ENCODE measurements at places on chromosomes 3 and 15.

DNA sequence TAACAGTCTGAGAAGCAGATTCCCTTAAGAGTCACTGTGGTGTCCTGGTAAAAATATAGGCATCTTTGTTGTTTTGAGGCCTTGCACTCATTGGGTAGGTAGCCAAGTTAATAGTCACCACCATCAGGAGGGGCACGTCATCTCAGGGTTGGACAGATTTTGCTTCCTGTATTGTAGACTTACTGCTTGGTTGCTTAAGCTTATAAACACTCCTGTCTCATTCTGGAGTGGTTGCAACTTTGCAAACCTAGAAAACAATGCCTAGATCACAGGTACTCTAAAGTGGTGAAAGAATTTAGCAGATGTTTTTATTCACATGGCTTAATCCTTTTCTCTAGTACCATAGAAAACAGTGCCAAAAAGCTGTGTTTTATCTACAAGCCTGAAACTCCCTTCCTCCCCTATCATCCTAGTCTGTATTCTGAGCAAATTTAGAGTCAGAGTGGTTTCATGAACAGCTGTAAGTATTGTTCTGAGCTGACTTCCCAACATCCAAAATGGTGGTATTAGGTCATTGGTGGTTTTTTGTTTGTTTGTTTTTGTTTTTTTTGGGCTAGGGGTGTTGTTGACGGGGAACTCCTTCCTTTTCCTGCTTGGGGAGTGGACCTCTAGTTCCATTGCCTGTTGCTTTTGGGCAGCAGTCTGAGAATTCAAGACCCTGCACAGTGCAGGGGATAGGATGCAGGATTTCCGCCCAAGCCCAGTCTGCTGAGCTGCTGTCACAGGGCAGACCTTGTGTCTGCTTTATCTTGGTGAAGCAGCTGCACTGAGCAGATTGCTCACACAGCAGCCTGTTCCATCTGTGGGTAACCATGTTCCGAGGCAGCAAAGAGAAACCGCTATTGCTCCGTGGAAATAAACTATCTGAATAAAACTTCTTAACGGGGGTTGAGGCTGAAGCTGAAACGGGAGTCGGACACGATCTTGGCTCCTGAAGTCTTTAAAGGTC, 202.0 kb downstream of the AKAP13 start:
- DNase-seq = peak; percentile 51

- no peak for DNase-seq
Observed at GRCh38 chr3:24498391-24498790, 3.7 kb upstream of the THRB start.

DNA sequence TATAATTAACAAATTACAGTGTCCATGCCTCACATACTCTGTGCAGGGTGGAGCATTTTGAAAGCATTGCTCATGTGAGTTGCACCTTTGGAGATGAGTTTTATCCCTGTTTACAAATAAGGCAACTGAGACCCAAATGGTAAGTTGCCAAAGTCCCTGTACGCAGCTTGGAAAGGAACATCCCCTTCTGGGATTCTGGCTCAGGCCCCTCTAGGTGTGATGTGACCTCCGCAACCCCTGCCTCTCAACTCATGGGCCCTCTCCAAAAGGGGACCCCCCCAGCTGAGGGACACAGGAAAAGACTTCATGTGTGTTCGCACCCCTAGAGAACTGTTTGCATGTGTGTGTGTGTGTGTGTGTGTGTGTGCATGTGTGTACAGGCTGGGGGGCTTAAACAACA, 25.3 kb downstream of the PRR20G start:
- DNase-seq = no peak

GRCh38 chr15:90090226-90090848, 11.9 kb downstream of the IDH2 start:
- no peak for DNase-seq

GRCh38 chr15:60534546-60534945, 55.6 kb upstream of the ICE2 start:
- no peak for DNase-seq

- no peak for DNase-seq
Observed at GRCh38 chr3:136263251-136263650, 13.1 kb downstream of the PCCB start.

GRCh38 chr3:100759950-100760349, 50.7 kb downstream of the TFG start:
- no peak for DNase-seq

DNA sequence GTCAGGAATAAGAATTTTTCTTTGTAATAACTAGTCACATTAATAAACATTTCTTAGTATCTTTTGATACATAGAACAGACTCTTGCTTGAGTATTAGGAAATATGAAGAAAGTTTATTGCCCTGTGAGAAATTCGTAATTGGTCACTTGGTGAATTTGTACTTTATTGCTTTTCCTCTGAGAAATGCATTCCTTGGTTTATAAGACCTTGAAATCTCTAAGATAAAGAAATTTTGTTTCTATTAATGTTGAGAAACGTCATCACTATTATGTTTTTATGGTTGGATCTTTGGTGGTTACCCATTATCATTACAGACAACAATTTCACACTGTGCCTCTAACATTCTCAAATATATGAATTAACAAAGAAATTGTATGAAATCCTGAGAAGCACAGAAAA, 652.0 kb upstream of the NECTIN3 start:
- DNase-seq = no peak

DNA sequence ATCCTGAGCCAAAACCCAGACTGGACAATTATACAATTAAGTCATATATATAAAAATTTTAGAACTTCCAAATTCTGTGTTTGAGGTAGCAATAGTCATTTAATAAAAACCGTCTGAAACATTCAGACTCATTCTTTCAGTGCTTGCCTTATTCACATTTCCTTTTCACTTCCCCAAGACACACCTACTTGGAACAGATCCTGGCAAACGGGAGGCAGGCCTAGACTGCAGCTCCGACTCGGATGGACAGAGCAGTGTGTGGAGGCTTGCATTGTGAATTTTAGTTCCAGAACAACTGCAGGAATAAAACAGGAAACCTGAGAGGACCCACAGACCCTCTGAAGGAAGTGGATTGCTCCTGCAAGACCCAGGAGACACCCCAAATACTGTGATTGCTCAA, 341.4 kb downstream of the CNTN3 start:
- DNase-seq = no peak

DNA sequence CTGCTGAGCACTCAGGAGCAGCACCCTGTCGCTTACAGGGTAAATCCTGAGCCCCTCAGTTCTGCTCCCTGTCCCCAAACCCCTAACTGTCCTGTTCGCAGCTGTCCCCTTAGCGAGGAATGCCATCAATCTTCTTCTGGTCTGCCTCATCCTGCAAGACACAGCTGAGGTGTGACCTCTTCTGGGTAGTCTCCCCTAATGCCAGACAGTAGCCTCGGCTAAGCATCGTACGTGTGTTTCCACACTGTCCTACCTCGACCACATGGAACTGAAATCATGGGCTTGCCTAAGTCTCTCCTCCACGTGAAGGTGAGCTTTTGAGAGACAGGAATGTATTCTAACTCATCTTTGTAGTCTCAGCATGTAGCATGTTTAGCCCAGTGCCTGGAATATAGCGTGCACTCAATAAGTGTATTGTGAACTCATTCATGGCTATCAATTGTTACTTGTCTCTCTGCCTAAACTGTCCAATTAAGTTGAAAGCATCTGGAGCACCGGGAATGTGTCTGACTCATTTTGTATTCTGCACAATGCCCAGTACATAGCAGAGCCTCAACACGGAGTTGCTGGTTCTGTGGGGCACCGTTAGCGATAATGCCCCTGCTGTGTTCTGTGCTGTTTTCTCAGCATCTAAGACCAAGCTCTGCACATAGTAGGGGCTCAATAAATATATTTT, 90.2 kb downstream of the HES1 start:
- no peak for DNase-seq

DNA sequence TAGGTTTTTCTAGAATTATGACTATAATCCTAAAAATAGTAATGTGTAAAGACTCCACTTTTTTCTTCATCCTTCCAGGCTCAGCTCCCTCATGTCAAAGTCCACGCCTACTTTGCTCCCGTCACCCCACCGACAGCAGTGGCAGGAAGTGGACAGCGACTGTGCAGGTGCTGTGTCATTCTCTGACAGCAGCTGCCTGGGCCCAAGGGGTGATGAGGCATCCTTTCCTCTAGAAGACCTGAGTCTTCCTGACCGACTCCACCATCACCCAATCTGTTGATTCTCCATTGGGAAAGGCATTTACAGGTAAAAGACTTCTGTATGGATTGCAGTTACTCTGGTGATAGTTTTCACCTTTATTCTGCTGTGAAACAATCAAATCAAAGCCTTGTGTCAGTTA, 54.8 kb downstream of the UBP1 start:
- no peak for DNase-seq

DNA sequence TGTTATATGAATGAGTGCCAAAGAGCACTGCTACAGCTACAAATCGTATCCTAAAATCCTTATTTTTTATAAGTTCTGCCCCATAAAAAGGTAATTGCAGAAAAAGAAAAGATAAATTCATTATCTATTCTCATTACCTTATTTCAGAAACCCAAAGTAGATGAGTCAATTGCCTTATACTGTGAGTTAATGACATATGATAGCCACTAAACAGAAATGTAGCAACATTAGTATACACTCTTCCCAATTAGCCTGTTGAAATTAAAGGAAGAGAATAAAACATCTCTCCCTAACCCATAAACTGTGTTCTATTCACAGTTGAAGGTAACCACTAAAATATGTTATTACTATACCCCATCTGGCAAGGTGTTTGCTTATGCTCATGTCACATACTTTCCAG, 11.0 kb downstream of the TBL1XR1 start:
- no peak for DNase-seq

DNA sequence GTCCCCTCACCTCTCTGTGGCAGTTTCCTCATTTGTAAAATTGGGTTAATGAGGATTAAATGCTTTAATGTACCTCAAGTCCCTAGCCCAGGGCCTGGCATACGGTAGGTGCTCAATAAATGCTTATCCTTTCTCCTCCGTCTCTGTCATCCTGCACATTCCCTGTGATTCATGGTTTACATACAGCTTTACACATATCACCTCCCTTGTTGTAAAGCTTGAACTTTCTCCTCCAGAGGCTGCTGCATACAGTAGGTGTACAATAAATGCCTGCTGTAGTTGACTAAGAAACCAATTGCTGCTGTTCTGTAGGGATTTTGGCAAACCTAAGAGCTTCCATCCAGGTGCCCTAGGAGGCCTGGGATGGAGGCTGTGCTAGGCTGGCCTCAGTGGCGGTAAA, 1.5 kb upstream of the CSPG4 start:
- DNase-seq = no peak

DNA sequence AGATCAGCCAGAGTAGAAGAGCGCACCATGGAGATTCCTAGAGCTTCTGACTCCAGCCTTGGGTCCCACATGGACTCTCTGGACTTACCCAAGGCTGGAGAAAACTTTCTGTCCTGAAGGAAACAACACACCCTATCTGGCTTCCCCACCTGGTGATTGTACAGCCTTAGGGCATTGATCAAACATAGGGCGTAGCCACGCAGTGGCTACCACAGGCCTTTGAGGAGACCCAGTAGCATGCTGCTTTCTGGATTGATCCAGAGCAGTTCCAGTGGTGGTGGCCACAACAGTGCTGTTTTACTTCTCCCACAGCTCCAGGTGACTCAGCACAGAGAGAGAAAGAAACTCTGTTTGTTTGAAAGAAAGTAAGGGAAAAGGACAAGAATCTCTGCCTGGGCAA, 23.5 kb downstream of the PYDC2 start:
- no peak for DNase-seq

DNA sequence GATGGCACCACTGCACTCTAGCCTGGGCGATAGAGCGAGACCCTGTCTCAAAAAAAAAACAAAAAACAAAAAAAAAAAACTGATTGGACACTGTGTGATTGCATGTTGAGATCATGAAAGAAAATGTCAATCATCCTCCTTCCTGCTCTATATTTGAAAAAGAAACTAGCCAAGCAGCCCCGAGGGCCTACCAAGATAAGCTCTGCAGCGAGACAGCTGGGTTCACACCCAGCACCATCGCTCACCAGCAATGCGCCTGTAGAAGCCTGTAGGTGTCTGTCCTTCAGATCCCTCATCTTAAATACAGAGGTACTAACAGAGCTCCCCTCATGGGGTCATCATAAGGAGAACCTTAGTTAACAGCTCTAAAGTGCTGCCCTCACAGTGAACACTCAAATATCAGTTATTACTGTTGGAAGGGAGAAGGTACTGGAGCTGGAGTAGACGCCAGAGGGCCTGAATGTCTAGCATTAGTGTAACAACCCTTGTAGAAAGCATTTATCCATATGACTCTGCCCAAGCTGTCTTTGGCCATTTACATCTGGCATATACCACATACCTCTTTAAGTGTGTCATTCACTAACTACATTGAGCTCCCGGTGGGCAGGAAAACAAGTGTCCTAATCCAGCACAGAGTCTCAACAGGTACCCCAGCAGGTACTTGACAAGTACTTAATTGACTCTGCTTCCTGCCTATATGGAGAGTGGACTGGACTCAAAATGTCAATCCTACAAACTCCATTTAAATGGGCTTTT, 22.9 kb downstream of the MYLK start:
- DNase-seq = no peak

Measured in activated gamma-delta T cell treated with anti-CD3 and anti-CD28 coated beads, Interleukin-2, amount 50 U/mL, for 16 hours (primary cell).